ENCODE measurements at places on chromosomes 6 and 20.

GRCh38 chr6:113650610-113650979, 206.6 kb upstream of the MARCKS start:
- DNase-seq, result no peak

DNA sequence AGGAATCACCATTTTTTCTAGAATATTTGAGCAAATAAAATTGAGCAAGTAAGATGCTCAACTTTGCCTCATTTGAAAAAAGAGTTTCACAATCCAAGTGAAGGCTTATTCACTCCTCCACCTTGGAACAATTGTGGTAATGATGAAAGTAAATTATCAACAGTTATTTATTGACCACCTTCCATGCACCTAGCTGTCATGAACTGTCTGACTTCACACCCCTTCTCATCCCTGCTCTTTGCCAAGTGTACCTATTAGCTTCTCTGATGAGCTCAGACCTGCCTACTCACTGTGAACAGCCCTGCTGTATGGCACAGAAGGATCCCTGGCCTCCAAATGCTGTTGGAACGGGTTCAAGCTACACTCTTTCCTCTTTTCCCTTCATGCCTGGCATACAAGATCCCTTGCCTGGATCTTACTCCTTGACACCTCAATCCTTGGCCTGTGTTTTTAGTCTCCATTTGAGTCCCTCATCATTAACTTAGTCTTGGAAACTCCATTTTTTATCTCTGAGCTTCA, 99.0 kb upstream of the PREP start:
- DNase-seq, result no peak

- no peak for DNase-seq
Observed at GRCh38 chr6:39602601-39603519, 122.3 kb downstream of the KIF6 start.

DNA sequence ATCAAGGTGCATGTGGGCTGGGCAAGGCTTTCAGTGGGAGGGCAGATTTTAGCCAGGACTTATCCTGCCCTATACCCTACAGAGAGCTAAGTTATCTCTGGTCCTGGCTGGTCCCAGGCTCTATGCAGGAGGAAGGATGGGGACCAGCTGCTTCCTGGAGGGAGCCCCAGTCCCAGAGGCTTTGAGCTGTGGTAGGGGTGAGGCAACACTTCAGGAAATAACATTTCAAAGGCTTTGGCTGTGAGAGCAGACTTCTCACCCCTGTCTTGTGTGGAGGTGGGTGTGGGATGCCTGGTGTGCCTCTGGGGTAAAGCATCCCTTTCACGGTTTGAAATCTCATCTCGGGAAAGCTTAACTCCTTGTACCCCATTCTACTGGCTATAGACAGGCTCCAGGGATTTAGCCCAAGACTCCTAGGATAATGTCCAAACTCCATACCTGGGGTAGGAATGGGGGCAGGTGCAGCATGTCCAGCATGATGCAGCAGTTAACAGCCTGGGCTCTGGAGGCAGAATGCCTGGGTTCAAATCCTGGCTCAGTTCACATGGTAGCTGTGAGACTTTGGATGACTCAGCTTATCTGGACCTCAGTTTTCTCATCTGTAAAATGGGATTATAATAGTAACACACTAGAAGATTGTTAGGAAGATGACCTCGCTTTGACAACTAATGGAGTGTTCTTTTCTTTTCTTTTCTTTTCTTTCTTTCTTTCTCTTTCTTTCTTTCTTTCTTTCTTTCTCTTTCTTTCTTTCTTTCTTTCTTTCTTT, 27.5 kb upstream of the SIRPA start:
- DNase-seq, result no peak

- no peak for DNase-seq
Observed at GRCh38 chr6:41189967-41190366, 11.0 kb downstream of the TREML2 start.

- DNase-seq, result no peak
Observed at GRCh38 chr6:73704798-73705197, 8.8 kb downstream of the CD109 start.

- no peak for DNase-seq
Observed at GRCh38 chr6:156507106-156507505, 270.1 kb upstream of the ARID1B start.

DNA sequence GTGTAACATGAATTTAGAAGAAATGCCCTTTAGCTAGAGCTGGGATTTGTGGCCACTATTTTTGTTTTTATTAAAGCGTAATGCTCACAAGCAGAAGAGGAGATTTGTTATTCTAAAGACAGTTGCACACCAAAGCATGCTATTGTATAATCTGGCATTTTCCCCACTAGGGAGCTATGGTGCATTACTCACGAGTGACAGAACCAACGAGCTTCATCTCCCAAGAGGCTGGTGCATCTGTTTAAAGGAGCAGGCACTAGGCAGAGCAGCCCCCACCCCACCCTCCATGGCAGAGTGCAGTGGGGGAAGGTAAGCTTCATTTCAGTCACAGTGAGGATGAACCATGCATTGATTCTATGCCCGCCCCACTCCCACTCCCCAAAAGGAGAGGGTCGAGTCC, 287.3 kb upstream of the TSHZ2 start:
- DNase-seq, result no peak

DNA sequence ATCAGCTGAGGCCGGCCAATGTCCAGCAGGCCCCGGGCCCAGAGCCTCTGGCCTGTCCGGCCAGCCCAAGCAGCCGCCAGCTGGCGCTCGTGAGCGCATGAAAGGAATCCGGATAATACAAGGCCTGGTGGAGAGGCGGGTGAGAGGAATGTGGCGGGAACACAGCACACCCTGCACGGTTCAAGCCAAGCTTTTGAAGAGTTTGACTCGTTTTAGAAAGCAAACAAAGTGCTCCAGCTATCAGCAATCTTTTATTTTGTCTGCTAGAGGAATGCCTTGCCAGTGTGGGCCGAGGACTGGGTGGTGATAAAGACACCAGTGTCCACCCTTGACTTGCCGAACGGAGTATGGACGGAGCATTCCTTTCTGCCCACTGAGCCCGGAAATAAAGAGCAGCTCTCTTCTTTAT, 9.3 kb upstream of the NEDD9 start:
- peak; percentile 43 for DNase-seq

DNA sequence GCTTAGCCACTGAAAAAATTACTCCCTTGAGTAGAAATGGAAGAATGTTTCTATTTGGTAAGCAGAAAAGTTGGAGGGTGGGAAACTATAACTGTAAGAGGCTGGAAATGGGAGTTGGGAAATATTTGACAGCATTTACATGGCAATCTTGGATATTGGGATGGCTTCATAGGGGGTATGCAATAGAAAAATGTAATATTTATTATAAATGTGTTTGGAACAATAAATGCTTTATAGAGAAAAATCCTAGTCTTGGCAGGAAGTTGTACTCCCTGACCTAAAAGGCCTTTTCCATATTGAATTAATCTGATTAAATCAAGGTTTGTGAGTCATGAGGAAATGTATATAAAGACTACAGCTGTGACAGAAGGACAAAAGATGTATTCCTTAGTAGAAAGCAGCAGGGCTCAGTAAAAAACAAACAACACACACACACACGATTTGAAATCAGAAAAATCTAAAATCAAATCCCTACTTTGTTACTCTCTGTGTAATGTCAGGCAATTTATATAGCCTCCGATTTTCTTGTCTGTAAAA, 272.3 kb downstream of the CD109 start:
- DNase-seq, result no peak

- DNase-seq, result no peak
Observed at GRCh38 chr20:1415667-1416468, 23.0 kb upstream of the FKBP1A start.

DNA sequence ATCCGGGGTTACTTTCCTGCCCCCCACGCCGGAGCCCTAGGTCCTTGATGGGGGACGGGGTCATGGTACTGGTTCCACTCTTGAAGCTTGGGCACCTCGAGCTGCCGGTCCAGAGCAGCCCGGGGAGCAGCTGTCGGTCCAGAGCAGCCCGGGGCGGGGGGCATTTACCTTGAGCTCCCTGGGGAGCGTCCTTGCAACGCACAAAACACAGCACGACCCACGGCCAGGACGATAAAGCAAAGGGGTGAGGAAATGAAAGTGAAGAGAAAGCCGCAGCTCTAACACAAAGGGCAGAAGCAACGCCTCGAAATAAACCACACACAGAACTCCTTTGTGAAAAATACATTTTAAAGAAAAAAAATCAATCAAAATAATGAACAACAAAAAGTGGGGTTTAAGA, 39.1 kb downstream of the KCNQ2 start:
- no peak for DNase-seq

DNA sequence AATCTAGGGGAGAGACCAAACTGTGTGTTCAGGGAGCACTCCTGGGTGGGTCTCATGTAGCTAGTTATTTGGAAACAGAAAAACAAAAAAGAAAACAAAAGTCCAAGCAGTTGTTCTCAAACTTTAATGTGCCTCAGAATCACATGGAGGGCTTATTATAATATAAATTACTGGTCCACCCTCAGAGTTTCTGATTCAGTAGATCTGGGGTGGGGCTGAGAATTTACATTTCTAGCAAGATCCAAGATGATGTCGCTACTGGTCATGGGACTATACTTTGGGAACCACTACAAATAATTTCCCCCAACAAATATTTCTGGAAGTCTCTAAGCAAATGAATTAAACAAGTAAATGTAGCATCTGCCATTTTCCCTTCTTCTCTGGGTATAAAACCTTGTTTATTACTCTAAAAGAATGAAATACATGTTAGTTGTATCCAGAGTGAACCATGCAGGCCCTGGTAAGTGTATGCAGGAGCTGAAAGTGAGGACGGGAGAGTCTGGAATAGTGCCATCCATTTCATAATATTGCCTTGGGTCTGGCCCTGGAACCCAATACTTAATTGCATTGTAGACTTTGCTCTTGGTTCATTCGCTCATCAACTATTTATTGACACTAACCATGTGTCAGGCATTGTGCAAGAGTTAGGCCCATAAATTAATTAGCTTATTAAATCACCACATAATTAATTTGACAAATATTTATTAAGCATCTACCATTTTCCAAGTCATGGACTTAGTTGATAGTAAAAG, 490.8 kb downstream of the EPM2A start:
- no peak for DNase-seq

Measured in thoracic aorta (tissue), 2 donors.